ENCODE measurements at places on chromosomes 12 and 14. TPM values are rescaled to one million over a fixed set of nuclear protein-coding genes. Genes with fewer than 3 reads are reported as not detected.

TSPAN11 gene
- total RNA-seq: 0.39 TPM

SYNE2 gene
- 36.0 TPM for total RNA-seq

CAPZA3 gene
- not detected for total RNA-seq

FAM90A1 gene
- not detected for total RNA-seq

ABCC9 gene
- not detected for total RNA-seq

FOXN3 gene
- total RNA-seq: 9.0 TPM

TAS2R8 gene
- not detected for total RNA-seq

SIX4 gene
- 23.8 TPM for total RNA-seq

AMN gene
- total RNA-seq: not detected

NOC4L gene
- total RNA-seq: 10.8 TPM

KRT85 gene
- not detected for total RNA-seq

POLE gene
- 15.8 TPM for total RNA-seq

PROX2 gene
- not detected for total RNA-seq

ERO1A gene
- 106 TPM for total RNA-seq

CKAP4 gene
- total RNA-seq: 179 TPM

BIN2 gene
- not detected for total RNA-seq

DNA sequence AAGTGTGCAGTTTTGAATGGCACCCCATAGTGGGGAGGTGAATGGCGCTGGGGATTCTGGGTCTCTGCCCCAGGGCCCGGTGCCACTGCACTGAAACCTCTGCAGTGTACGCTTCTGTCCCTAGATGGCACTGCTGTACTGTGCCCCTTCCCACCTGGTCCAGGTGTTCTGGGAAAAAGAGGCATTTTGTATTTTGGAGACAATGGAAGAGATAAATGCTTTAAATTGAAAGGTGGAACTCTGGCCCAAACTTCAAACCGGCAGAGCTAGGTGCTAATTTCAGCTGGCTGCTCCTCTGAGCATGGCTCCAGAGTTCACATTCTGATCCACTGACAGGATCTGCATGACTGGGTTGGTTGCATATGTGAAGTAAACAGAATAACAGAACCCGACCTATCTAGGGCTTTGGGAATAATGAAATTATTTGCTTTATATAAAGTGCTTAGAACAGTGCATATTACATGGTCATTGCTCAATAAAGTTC, 52.2 kb downstream of the KRT80 start:
- DNase-seq: peak; percentile 39

DNA sequence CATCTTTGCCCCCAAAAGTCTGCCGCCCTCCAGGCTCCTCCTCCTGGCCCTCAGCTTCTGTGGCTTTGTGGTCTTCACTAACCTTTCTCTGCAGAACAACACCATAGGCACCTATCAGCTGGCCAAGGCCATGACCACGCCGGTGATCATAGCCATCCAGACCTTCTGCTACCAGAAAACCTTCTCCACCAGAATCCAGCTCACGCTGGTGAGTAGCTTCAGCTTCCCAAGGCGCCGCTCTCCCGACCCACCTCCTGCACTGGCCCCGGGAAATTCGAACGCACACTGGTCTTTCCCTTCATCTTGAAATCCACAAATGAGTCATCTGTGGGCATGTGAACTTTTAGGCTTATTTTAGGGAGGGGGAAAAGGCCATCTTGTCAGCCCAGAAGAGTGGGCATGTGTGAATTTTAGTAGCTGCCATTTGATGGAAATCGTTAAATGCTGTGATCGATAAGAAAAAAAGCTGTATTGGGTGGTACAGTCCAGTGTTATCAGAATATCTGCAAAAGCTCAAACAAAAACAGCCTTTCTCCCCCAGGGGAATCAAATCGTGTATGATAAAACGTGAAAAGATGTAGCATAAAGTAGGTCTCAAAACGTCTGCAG, 700 bp downstream of the SLC35E3 start:
- DNase-seq: peak; percentile 81

GRCh38 chr14:85529803-85530574, at the start of gene FLRT2:
TSS of gene FLRT2 (plus strand) at chr14:85530144. CDS start at chr14:85621515, 91,371 bp downstream.
- DNase-seq: no peak

DNA sequence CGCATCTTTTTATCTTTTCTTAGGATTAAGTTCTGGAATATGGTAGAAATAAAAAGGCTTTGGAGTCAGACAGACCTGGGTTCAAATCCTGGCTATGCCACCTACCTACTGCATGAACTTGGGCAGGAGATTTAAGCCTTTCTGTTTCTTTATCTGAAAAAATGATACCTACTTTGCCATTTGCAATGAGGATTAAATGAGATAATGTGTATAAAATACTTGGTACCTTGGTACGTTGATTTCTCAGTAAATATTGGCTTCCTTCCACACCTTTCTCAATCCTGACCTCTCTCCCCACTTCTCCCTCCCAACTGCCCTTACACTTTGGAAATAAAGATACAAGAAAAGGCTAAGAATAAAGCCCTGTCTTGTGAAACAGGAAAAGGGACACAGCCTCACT, 172.6 kb downstream of the PAX9 start:
- no peak for DNase-seq

- no peak for DNase-seq
Observed at GRCh38 chr12:113370923-113371682, 12.7 kb downstream of the PLBD2 start.

DNA sequence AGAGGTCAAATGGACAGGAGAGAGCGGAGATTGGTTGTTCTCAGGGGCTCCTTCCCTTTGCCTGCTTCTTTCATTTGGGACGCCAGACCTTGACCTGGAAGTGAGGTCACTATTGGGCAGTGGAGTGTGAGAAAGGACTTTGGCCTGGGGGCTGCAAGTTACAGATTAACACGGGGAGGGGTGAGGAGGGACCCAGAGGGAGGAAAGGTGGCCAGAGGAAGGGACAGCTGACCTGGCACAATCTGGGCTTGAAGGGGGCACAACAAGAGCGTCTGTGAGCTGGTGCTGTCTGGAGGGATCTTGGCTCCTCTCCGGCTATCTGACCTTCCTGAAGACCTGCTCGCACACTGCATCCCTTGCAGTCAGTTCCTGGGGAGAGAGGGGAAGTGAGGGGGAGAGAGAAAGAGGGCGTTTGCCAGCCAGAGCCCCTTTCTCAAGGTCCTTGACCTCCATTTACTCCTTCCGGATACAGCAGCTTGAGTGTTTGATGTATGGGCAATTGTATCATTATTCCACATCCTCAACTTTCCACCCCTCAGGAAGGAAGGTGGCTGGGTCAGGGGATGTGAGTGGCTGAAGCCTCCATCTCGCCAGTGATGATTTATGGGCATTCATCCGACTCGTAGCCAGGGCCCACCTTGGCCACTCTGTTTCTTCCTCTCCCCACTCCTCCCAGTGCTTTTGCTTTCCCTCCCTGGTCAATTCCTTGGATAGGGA, 4.7 kb downstream of the RBP5 start:
- no peak for DNase-seq

DNA sequence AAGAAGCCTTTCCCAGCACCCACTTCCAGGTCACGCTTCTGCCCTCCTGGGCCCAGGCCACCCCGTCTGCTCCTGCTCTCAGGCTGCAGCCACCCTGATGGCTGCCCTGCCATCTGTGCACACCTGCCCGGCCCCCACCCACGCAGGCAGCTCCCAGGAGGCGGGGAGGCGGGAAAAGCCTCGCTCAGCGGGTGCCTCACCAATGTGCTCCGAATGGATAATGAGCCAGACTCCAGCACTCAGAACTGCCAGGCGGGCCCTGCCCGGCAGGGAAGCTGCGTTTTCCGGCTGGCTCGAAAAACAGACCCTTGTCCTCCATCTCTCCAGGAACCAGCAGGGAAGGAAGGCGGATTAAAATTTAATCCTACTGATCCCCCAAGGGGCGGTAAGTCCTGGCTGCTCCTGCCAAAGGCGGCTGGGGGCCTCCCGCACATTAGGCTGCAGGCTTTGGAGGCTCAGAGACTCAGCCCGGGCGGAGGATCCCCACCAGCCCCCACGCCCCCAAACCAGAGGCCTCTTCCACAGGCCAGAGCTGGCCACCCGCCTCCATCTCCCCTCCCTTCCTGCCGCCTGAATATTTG, 104.0 kb downstream of the NCOR2 start:
- DNase-seq: no peak

- no peak for DNase-seq
Observed at GRCh38 chr12:52942066-52942900, 6.6 kb upstream of the KRT18 start.

DNA sequence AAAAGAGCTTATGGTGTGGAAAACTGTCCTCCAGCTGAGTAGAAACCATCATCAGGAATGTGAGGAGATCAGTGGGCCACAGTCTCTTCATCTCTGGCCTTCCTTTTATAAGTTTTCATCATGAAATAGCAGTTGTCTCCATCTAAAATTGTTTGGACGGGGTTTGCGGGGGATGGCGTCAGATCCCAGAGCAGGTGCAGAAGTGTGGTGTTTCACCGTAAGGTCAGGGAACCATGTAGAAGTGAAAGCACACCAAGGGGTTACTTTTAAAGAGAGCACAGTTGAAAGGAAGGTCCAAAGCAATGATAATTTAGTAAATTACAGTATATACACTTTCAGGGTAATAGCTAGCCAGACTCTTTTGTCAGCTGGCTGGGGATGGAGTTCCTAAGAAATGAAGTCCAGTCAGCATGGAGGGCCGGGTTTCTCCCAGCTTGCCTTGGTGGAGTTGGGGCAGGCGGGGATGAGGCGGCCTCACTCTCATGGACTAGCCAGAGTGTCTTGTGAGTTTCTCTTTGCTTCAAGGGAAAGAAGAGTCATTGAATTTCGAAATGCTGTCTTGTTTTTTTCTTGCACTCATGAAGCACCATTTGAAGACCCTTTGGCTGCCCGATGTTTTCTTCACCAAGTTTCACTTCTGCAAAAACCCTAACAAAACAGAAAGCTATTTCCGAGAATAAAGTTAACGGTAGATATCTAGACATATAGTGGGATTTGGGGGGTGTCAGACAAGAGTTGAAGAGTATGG, 100.6 kb downstream of the ETV6 start:
- DNase-seq: no peak

- DNase-seq: peak; percentile 64
Observed at GRCh38 chr12:59084511-59085375, 164.4 kb upstream of the LRIG3 start.

DNA sequence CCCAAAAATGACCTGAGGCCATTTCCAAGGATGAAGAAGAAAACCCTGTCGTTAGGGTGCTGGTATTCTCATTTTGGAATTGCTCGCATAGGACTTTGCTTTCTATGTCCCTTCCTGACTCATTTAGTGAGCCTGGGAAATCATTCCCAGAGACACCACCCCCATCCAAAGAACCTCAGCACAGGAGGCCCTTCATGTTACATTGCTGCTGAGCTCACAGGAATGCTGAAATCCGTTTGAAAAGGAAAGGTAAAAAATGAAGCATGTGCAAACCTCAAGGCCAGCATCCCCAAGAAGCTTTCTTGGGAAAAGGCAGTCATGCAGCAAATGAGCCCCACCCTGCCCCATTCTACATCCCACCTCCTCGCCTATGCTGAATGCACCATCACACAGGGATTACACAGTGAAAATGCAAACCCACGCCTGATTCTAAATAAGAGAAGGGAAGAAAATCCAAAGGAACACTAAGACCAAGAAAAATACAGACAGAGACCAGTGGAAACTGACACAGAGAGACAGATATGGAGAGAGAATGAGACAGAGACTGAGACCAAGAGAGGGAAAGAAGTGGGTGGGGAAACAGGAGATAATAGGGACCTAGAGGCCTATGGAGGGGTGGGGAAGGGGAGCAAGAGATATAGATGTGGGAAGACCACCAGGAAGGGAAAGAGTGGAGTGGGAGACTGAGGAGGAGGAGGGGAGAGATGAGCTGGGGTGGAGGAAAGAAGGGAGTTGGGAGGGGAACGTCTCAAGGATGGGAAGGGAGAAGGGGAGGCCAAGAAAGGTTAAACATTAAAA, 33.5 kb downstream of the NIN start:
- no peak for DNase-seq

- DNase-seq: no peak
Observed at GRCh38 chr12:131986910-131987309, 37.2 kb downstream of the EP400 start.

DNA sequence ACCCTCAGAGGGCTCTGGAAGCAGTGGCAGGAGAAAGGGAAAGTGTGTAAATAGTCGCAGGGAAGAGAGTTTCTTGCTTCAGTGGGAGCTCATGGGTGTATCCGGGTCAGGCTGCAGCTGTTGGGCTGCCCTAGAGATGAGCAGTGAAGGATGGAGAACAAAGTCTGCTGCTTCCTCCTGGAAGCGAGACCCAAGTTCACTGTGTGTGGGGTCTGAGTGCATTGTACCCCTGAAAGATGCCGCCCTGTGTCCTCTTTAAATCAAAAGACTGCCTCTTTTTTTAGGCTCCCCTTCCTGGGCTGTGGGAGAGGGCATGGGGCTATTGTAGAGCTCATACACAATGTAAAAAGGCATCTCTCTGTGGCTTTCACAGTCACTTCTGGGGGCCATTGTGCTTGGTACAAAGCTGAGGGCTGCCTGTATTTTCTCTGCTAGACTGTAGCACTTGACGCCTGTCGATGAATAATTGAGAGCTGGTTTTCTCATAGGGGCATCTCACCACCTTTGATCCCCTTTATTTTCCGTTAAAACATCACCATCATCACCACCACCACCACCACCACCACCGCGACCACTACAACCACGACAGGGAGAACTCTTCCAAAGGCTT, 16.7 kb downstream of the CHST11 start:
- no peak for DNase-seq

GRCh38 chr14:30257946-30258661, 300.9 kb upstream of the G2E3 start:
- no peak for DNase-seq

GRCh38 chr14:76168531-76168930, 16.8 kb downstream of the GPATCH2L start:
- no peak for DNase-seq

- DNase-seq: no peak
Observed at GRCh38 chr14:37437490-37437889, 157.6 kb downstream of the FOXA1 start.

GRCh38 chr14:76019676-76020075, 34.1 kb downstream of the IFT43 start:
- no peak for DNase-seq

DNA sequence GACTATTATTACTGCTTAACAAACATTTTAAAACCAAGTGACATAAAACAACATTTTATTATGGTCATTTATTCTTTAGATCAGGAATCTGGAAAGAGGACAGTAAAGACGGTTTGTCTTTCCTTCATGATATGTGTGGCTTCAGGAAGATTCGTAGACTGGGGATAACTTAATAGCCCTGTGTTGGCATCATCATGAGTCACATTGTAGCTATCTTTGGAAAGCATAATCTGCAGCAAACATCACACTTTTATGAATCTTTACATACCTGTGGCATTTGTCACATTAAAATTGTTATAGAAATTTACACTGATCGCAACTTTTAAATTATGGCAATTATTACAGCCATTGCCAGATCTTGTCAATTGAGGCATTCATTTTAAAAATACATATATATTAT, 397.1 kb downstream of the NOVA1 start:
- peak; percentile 3 for DNase-seq

DNA sequence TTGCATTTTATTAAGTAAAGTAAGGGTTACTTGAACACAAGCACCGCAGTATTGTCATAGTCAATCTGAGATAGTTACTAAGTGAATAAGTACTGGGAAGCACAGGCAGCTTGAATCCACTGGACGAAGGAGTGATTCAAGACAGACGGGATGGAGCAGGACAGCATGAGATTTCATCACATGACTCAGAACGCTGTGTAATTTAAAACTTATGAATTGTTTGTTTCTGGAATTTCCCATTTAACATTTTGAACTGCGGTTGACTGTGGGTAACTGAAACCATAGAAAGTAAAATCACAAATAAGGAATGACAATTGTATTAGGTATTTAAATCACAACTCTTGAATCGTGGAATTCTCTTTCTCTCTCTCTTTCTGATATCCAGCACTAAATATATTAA, 1630.4 kb upstream of the SEL1L start:
- peak; percentile 1 for DNase-seq

GRCh38 chr12:123065676-123066383, 85.1 kb downstream of the PITPNM2 start:
- DNase-seq: no peak
